ENCODE measurements at places on chromosomes 4 and X.

- no peak for DNase-seq
Measured at GRCh38 chr4:145352438-145353145, 129.1 kb upstream of the SMAD1 start.

DNA sequence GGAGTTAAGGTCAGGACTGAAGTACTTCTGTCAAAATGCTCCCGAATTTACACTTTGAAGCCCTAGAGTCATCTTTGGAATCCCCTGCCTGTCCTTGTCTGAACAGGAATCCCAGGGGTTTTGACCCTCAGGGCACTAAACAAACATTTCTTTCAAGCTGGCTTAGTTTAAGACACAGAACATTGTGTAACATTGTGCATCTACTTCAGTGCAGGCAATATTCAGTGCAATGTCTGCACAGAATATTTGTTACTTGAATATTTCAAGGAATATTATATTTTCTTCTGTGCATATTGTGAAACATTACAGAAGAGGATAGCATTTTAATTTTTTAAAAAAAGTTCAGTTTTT, 763.4 kb downstream of the PCDH18 start:
- DNase-seq = no peak

DNA sequence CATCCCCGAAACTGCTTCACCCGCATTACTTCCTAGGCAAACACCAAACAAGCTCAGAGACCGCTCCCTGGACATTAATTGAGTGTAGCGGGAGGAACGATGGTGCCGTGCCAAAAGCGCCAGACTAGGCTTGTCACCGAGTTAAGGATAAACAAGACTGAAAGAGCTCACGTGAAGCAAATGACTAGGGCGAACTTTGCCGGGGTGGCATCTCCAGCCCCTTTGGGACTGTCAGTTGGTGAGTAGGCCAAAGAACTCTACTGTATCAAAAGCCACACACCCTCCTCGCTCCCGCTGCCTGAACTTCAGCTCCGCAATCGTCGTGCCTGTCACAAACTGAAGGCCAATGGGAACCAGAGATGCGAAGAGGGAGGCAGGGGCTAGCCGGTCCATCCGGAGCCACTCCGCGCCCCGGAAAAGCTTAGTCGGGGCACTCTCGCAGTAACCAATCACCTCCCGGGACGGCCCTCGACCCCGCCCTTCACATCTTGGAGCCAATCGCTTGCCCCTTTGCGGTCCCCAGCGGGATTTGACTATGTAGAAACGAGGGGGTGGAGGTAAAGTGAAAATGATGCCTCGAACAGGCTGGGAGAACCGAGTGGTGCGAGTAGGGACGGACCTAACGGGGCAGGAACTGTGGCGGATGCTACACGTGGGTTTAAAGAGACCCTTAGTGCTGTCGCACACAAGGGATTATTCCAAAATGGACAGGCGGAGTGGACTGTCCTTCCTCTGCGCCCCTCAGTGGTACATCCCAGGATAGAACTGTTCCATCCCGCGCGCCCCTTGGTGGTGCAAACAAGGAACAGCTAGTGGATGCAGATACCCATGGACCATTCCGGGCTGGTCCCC, 37.0 kb upstream of the FAM156A start:
- peak; percentile 91 for DNase-seq

GRCh38 chr4:78061939-78062570, 4.9 kb downstream of the FRAS1 start:
- no peak for DNase-seq

DNA sequence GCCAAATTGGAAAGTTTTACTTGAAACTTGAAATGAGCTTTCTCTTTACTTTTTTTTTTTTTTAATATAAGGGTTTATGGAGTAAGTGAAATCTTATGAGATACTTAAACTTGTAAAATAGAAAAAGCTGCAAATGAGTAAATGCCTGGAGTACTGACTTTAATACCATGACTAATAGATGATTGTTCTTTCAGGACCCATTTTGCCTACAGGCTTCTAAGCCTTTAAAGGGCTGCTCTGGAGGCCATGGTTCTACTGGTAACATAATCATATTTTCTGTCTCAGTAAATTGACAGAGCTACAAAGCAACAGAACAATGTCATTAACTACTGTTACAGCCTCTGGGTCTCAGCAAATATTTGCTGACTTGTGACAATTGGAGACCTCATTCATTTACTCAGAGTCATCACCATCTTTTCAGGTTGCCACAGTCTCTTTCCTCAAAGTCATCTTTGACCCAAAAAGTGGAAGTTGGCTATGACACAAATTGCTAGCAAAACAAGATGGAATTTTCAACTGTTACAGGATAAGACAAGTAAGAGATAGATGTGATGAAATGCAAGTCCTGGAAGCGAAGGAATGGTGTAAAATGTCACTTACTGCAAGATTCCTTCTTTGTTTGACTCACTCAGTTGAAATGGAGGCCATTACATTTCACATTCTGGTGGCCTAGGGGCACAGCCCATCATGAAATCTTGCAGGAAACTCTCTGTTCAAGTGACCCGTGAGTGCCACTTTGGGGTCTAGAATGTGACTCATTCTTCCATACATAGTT, 132.7 kb downstream of the BTC start:
- no peak for DNase-seq
